ENCODE measurements at places on chromosomes 12 and 14.

- DNase-seq, result no peak
Measured at GRCh38 chr12:67877727-67878126, 111.5 kb upstream of the IFNG-AS1 start.

- no peak for DNase-seq
Measured at GRCh38 chr12:76685246-76685678, 78.7 kb upstream of the ZDHHC17 start.

DNA sequence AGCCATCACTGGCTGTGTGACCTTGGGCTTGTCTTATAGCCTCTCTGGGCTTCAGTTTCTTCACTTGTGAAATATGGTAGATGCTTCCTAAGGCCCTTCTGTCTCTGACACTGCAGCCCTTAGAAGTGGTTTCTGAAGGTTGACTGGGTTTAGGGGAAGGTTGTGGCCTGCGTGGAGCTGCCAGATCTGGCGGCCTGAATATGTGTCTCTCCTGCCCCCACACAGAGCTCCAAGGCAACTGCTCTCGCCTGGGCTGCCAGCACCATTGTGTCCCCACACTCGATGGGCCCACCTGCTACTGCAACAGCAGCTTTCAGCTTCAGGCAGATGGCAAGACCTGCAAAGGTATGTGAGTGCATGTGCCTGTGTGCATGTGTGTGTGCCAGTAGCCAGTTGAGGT is 4.0 kb downstream of the LRP1-AS start:
- peak; percentile 39 for DNase-seq

- DNase-seq, result peak; percentile 34
Measured at GRCh38 chr14:89616852-89617341, 199.9 kb upstream of the FOXN3 start.

DNA sequence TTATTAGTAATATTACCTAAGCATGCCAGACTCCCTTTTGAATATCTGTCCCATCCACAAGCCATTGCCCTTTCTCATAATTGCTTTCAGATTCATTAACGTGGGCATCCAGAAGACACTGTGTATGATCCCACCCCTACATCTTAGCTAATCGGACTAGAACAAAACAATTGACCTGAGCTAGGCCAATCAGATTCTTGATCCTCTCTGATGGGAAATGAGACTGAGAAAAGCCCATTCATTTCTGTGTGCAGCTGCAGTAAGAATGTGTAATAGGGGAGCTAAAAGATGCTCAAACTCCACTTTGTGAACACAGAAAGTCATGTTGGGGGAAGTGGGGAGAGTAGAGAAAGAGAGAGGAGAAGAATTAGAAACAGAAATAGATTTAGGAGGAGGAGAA is 281.7 kb upstream of the G2E3 start:
- DNase-seq, result no peak

DNA sequence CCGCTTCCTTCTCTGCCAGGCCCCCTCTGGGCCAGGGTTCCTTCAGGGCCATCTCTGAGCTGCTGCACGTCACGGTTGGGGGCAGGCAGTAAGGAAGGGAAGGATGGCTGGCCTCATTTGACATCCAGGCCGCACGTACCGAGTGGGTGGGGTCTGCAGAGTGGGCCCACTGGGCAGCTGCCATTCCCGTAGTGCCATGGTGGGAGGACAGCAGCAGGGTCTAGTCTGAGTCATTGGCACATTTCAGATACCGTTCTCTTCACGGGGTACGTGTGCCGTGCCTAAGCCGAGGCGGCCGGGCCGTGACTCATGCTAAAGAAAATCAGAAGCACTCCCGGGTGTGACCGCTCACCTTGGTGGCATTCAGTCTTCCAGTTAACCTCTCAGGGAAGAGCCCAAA is 43.9 kb downstream of the IL31 start:
- no peak for DNase-seq

GRCh38 chr12:108896336-108896735 is 16.4 kb downstream of the DAO start:
- no peak for DNase-seq

GRCh38 chr12:124094188-124094587 is 121.2 kb downstream of the ZNF664 start:
- no peak for DNase-seq

DNA sequence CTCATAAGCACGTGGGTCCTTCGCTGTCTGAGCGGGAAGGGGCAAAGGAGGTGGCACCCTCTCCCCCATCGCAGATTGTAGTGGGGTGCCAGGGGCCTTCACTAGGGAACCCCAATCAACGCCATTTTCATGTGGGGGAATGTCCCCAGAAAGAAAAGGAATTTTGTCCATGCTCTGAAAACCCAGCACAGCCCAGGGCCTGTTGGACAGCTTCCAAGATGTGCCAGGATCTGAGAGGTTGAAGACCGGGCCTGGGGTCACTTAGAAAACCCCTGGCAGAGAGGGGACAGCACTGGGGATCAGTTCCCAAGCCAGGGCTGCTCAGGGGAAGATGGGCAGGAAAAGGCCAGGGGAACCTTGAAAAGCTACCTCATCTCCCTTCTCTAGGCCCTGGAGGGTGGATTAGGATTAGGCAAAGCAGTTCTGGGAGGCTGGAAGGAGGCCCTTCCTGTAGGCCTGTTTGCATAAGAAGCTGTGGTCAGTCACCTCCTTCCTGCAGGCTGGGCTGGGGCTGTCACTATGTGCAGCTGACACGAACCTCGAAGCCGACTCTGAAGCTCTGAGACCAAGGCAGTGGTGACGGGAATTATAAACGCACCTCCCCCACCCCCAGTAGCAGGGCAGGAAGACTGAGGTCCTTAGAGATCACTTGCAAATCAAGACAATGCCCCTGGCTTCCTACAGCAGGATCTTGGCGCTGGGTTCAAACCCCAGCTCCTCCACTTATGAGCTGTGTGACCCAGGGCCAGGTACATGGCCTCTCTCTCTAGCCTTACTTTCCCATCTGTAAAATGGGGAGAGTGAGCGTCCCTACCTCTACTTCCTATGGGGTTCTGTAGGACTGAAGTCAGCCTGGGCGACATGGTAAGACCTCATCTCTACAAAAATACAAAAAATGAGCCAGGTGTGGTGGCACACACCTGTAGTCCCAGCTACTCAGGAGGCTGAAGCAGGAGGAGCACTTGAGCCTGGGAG is 29.0 kb downstream of the TESC start:
- DNase-seq, result peak; percentile 43

- DNase-seq, result no peak
Measured at GRCh38 chr14:98594156-98594555, 677.8 kb downstream of the BCL11B start.

GRCh38 chr12:102480406-102480805 is at the start of gene IGF1:
Gene IGF1 (minus strand): TSS chr12:102480563. CDS start chr12:102480381, 182 bp downstream.
- DNase-seq, result no peak

- DNase-seq, result no peak
Measured at GRCh38 chr12:5399266-5399665, 32.6 kb upstream of the NTF3 start.

DNA sequence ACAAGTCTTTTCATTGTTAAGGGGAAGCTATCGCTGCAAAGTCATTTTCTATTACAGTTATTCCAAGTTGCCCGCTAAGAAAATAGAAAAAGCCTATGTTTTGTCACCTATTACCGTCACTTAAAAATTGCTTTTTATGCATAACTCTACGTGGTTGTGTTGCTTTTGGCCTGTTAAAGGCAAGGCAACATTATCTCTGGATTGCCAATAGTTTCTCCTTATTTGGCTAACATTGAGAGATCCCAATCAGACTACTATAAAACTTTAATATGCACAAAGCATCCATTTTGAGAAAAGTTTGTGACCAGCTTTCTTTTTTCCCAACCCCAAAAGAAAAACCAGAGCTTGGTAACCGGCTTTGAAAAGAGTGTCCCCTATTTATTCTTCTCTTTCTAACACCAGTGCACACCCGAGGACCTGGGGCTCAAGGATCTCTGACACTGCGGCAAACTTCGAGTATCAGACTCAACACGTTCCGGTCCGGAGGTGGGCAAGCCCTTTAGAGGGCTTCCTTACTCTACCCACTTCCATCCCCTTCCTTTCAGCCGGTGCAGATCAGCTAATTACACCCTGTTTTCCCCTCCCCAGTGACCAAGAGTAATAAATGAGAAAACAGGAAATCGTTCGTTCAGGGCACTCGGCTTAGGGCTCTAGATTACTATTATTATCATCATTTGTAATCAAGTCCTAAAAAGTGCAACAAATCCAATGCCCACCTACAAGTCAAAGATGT is 1.2 kb downstream of the PPP1R12A start:
- DNase-seq, result peak; percentile 19

- no peak for DNase-seq
Measured at GRCh38 chr14:71358209-71358931, 451.1 kb downstream of the PCNX1 start.

- peak; percentile 34 for DNase-seq
Measured at GRCh38 chr14:92783813-92784431, 10.2 kb upstream of the GOLGA5 start.

DNA sequence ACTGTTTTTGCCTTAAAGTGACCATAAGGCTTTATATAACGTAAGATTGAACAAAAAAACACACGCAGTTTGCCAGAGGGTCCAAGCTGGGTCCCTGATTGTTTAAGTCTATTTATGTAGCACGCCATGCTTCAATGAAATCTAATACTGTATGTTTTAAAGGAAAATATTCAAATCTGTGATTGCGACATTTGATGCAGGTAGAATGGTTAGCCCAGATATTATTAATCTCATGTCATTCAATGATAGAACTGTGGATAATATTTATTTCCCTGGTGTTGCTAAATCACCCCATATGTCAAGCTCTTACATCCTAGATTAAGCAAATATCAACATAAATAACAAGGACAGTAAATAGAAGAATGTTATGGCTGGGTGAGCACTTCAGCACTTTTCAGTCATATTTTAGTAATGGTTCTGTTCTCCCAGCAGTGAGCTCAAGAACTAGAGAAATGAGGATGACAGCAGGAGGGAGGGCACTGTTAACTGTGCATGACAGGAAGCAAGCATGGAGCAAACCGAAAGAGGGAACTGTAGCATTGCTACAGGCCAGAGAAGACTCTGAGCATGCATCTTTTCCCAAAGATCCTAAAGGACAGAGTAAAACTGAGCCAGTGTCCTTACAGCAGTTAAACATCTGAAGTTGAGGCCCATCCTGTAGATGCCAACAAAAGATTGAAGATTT is 465.7 kb upstream of the MGAT4C start:
- no peak for DNase-seq

- no peak for DNase-seq
Measured at GRCh38 chr12:70033310-70033709, 208.3 kb downstream of the MYRFL start.

DNA sequence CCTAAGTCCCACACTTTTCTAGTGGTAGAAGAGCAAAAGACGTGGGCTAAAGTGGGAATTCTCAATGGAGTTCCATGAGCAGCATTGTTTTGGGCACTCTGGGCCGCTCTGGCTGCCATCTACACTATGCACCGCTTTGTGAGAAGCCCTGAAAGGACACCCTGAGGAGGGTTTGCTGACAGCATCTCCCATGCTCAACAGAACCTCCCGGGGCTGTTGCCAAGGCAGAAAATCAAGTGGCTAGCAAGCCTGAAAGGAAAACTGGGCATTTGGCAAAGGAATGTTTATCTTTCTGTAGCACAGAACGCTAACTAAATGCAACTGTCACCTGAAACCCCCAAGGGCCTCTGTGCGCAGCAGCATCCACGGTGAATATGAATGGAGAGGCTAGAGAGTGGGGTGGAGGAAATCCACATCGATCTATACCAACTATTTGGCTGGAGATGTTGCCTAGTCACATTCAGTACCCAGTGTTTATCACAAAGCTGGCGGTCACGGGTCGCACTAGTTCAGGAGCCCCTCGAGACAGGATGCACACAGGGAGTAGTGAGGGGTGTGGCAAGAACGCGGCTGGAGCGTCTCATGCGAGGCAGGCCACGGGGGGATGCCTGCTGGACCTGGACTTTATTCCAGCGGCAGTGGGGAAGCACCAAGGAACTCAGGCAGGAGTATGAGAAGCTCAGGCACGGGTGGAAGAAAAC is 14.2 kb downstream of the APPL2 start:
- DNase-seq, result no peak

GRCh38 chr14:99559286-99559990 is 44.6 kb downstream of the CCDC85C start:
- no peak for DNase-seq

- no peak for DNase-seq
Measured at GRCh38 chr14:31319701-31320100, 100.6 kb downstream of the HEATR5A start.

DNA sequence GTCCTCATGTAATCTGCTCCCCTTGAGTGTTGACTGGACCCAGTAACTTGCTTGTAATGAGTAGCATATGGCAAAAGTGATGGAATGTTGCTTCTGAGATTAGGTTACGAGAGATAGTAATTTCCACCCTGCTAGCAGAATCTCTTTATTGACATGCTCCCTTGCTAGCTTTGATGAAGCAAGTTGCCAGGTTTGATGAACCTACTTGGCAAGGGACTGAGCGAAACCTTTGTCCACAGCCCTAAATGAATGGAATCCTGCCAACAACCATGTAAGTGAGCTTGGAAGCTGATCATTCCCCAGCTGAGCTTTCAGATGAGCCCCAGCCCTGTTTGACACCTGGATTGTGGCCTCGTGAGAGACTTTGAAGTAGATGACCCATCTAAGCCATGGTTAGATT is 120.8 kb upstream of the PLXNC1 start:
- DNase-seq, result no peak

GRCh38 chr12:22978962-22979361 is 354.0 kb downstream of the ETNK1 start:
- no peak for DNase-seq

- no peak for DNase-seq
Measured at GRCh38 chr12:121170151-121170550, 37.5 kb downstream of the P2RX7 start.

- no peak for DNase-seq
Measured at GRCh38 chr12:30830751-30831150, 76.0 kb upstream of the CAPRIN2 start.

DNA sequence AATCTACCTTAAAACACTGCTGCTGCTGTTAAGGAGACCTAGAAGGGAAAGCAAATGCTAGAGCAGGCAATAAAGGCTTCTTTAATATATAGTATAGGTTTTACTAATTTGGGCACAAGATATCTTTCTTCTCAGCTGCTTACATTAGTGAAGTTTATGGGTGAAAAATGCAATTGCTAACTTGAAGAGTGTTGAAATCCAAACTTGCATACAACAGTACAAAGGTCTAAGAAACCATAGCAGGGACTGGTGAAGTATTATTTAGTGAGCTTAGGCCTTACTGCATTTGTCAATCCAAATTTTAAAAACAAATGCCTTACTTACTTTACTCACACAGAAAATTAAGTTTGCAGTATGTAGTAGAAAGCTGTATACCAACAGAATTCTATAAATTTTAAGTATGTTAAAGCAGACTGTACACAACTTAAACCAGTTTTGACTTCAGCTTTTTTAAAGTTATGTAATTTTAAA is 1.4 kb upstream of the AP4S1 start:
- DNase-seq, result no peak

DNA sequence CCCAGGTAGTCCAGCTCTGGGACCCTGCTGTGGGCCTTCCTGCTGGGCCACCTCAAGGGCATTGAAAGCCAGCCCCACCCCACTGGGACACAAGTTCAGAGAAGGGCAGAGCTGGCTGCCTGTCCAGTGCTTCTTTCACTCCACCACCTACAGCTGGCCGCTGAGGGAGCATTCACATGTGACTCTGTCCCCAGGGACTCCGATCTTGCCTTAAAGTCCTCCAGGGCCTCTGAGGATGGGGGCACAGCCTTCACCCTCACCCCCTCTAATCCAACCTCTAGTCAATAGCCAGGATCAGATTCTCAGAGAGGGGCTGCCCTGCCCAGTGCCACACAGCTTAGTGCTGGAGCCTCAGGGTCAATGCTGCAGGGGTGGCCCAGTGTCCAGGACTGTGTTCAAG is 5.0 kb upstream of the CYP46A1 start:
- DNase-seq, result no peak
